DMS79 treated with DMSO at 0.1 percent for 48 hours (cell line): ENCODE measurements at places on chromosomes 6 and 20.
A peak's percentile ranks its signal among the peaks of the same experiment; 100 is the strongest.

DNA sequence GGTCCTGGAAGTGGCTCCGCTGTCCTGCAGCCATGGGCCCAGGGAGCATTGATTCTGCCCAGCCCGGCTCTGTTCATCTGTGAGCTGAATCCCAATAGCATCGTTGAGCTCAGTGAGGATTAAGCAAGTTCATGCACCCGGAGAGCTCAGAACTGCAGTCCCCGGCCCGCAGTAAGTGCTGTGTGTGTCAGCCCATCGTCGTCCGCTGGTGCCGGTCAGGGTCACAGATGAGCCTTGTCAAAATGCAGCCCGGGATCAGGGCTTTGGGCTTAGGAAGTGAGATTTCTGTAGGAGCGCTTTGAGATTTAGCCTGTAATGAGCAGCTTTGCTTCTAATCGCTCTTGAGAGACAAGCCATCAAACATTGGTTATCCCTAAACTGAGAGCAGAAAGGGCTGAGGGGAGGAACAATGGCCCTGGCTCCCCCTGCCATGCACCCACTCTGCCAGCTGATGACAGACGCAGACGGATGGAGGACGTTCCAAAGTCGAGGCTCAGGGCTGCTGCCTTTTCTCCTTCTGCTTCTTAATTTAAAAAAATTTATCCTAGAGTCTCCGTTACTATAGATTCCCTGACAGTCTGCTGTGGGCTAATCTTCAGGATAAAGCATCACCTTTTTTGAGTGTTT, 25.6 kb upstream of the SULF2 start:
- no peak for DNase-seq

DNA sequence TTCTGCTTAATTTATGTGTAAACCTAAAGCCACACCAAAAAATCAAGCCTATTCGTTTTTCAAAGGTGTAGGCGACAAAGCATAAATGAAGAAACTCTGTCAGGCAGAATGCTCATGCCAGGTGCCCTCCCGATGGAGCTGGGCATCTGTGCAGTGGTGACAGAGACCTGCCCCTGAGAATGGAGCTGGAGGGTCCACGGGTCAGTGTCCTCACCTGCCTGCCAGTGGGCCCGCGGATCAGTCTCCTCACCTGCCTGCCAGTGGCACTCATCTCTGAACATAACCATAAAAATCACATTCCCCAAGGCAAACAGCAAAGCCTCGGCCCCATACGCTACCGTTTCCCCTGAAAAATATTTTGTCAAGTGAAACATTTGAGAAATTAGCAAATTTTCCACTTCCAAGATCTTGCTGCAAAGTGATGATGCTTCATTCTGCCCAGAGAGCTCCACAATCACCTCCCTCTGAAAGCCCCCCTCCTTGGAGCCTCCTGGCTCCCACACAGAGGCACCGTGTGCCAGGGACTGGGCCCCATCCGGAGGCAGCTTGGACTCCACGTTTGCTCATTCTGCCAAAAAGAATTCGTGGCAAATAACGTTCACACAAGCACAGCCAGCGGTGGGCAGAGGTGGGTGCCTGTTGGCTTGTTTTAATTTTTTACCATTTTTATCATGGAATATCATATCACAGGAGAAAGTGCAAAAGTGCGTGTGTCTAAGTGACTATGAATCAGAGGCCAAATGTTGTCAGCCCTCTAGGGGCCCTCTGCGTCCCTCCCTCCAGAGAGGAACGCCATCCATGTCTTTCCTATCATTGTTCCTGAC, 88.8 kb downstream of the YTHDF1 start:
- DNase-seq: no peak

GRCh38 chr6:167811442-167812087, 15.1 kb upstream of the AFDN start:
- DNase-seq: no peak

DNA sequence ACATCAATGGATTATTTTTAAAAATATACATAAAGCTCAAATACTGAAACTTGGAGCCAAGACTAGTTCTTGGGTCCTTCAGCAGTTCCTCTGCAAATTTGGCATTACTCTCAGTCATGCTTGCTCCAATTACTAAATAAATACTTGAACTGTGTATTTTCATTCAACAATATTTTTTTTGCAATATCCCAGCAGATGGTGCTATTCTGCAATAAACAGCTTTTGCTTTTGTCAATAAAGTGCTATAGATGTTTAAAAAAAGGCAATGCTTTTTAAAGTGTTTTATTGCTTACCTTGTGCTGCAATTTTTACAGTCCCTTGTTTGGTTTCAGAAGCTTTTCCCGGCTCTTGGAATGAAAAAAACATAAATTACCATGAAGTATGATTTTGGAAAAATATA, 243.4 kb downstream of the TRDN start:
- DNase-seq: peak; percentile 94

DNA sequence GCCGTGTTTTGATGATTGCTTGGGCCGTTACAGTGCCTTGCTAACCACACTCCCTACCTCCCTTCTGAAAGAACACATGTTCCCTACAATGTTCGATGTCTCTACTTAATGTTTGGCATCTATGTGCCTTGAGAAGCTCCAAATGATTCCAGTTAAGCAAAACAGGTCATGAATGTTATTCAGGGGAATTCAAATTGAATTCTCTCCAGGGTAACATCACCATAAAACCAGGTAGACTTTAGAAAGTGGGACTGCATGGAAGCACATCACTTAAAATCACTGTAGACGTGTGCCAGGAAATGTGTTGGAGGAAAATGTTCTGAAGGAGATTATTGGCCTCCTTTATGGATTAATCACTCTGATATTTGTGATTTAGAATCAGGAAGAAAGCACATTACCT, 128.1 kb downstream of the ADAT2 start:
- no peak for DNase-seq

- DNase-seq: no peak
These were observed 1127.3 kb downstream of the EPHA7 start for GRCh38 chr6:92292067-92292466.

DNA sequence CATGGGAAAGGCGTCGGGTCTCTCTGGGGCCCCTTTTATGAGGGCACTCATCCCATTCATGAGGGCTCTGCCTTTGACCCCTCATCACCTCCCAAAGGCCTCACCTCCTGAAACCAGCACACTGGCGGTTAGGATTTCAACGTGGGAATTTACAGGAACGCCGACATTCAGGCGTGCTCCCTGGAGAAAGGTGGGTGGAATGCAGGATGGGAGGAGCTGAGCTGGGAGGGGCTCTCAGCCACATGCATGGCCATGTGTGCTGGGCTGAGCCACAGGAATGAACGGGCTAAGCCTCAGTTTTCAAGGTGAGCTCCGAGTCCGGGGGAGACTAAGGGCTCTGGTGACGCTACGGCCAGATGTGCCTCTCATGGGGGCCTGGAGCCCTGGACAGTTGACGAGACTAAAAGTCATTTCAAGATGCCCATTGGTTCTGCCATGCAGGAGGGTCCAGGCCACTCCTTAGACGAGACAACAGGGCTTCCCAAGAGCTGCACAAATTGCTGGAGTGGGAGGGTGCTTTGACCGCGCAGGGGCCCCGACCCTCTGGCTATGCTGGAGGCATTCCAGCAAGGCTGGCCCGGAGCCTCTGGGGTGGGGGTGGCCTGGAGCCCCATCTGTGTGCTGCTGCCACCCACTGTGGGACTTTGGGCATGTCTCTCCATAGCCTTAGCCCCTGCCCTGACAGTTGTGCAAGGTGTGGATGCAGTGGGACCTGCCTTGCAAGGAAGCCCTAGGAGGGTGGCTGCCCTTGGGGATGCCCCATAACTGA, 3.8 kb upstream of the ARFGAP1 start:
- no peak for DNase-seq

DNA sequence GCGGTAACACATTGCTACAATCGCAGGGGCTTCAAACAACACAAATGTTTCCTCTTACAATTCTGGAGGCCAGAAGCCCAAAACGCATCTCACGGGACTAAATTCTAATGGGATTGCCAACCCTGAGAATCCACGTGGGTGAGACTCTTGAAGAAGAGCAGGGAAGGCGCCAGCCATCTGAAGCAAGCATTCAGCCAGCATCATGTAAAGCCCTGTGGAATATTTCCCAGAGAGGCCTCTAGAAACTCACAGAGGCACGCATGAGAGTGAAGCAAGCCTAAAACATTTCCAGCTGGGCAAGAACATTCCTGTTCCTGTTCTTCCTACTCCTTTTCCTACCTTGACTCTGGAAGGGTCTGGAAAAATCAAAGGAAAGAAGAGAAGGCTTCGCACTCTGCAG, 19.6 kb upstream of the FNDC1 start:
- DNase-seq: no peak

GRCh38 chr6:33112148-33112547, 36.4 kb downstream of the HLA-DPB1 start:
- DNase-seq: no peak

GRCh38 chr6:134636186-134636799, 313.6 kb downstream of the ALDH8A1 start:
- DNase-seq: peak; percentile 28

GRCh38 chr20:3685341-3685740, 3.5 kb upstream of the ADAM33 start:
- no peak for DNase-seq

- DNase-seq: peak; percentile 62
These were observed 63.2 kb downstream of the FGD2 start for GRCh38 chr6:37068356-37069270.

GRCh38 chr6:16446273-16446672, 207.9 kb downstream of the GMPR start:
- DNase-seq: no peak

- no peak for DNase-seq
These were observed 7.4 kb downstream of the RPL10A start for GRCh38 chr6:35475573-35475972.

GRCh38 chr6:22807818-22808217, 238.5 kb downstream of the HDGFL1 start:
- DNase-seq: no peak

GRCh38 chr6:16972535-16972934, 129.3 kb upstream of the STMND1 start:
- DNase-seq: no peak

DNA sequence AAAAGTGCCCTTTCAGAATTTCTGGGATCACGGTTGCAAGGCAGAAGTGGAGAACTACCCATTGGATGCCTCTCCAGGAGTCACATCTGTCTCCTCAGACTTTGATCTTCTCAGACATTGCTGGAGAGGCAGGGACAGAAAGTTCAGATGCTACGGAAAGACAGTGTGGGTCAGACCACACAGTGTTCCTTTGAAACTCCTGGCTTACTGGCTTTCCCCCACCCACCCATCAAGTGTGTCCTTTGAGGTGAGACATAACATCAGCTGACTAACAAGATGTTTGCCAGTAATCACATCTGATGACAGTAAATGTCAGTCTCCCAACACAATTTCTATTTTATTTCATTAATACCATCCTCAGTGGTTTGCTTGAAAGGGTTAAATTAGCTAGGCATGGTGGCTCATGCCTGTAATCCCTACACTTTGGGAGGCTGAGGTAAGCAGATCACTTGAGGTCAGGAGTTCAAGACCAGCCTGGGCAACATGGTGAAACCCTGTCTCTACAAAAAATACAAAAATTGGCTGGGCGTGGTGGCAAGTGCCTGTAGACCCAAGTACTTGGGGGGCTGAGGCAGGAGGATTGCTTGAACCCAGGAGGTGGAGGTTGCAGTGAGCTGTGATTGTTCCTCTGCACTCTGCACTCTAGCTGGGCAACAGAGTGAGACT, 67.2 kb upstream of the SNX9 start:
- DNase-seq: no peak

DNA sequence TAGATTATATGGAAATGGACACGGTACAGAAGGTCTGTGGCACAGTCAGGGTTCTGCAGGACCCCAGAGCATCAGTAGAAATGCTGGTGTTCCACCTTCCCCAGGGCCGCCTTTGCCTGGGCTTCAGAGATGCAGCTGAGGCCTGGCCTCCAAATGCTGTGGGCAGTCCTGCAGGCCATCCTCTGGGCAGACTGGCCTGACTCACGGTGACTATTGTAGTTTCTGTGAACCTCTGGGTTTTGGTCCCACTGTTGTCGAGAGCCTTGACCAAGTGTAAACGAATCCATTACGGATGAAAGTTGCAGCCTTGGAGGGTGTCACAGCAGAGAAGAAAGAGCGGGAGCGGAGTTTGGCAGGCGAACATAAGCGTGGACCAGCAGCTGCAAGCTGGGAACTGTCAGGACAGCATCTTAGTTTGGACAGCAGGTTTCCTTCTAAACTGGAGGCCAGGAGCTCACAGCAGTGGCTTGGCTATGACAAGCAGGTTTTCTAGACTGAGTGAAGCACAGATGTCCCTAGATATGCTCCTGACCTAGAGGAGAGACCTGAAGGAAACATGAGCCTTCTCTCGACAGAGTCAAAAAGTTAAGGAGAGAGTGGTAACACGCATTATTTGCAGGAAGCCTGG, 46.2 kb upstream of the BCLAF1 start:
- DNase-seq: no peak

DNA sequence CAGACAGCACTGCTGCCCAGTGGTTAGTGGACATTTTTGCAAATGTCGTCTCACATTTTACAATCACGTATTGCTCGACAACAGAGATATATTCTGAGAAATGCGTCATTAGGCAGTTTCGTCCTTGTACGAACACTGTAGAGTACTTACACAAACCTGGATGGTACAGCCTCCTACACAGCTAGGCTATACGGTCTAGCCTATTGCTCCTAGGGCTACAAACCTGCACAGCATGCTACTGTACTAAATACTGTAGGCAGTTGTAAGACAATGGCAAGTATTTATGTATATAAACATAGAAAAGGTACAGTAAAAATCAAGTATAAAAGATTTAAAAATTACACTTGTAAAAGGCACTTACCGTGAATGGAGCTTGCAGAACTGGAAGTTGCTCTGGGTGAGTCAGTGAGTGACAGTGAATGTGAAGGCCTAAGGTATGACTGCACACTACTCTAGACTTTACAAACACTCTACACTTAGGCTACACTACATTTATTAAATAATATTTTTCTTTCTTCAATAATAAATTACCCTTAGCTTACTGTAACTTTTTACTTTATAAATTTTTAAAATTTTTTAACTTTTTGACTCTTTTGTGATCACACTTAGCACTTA, 43.1 kb downstream of the ALDH5A1 start:
- no peak for DNase-seq

- no peak for DNase-seq
These were observed 426.6 kb downstream of the PKHD1 start for GRCh38 chr6:51660767-51661166.

- no peak for DNase-seq
These were observed 25.0 kb upstream of the NELFCD start for GRCh38 chr20:58956078-58956477.

DNA sequence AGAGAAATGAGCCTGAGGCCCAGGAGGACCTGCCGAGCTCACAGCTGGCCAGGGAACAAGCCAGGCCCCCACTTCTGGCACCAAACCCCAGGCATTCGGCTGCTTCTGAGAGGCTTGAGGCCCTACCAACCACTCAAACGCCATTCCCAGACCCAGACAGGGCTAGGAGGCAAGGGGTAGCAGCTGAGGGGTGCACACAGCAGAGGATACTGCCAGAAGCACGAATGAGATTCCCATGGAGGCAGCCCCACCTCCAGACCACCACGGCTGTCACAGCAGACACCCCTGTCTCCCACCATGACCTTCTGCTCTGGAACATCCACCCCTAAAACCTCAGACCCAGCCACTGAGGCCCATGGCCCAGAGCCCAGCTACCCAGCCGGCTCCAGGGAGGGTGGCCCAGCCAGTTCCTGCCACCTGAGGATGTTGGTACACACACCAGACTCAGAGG, 36.1 kb downstream of the NTSR1 start:
- DNase-seq: peak; percentile 69

GRCh38 chr20:60857708-60858107, 394.4 kb upstream of the CDH4 start:
- DNase-seq: no peak
